ENCODE measurements at places on chromosomes 4 and X.

GRCh38 chrX:108439961-108440696 lies 491 bp downstream of the COL4A5 start:
- no peak for DNase-seq

- no peak for DNase-seq
These were observed 43.5 kb upstream of the DDX60 start for GRCh38 chr4:168362025-168362401.

- DNase-seq = no peak
These were observed 3.1 kb downstream of the ZNF185 start for GRCh38 chrX:152900937-152901445.

DNA sequence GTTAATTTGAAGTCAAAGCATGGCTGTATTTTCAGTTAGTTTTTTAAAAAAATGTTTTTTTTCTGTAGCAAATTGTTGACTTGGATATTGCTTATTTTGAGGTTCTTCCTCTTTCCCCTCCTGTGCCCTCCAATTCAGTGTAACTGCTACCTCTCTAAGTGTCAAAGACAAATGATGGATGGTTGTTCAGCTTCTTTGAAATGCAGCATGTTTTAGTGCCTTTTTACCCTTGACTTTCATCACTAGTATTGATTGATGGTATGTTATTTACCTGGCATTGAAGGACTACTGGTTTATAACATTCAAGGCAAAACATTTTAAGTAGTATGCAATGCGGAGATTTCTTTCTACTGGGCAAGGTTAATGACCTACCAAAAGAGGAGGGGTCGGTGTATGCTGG lies 281.0 kb upstream of the FAT1 start:
- DNase-seq = no peak

DNA sequence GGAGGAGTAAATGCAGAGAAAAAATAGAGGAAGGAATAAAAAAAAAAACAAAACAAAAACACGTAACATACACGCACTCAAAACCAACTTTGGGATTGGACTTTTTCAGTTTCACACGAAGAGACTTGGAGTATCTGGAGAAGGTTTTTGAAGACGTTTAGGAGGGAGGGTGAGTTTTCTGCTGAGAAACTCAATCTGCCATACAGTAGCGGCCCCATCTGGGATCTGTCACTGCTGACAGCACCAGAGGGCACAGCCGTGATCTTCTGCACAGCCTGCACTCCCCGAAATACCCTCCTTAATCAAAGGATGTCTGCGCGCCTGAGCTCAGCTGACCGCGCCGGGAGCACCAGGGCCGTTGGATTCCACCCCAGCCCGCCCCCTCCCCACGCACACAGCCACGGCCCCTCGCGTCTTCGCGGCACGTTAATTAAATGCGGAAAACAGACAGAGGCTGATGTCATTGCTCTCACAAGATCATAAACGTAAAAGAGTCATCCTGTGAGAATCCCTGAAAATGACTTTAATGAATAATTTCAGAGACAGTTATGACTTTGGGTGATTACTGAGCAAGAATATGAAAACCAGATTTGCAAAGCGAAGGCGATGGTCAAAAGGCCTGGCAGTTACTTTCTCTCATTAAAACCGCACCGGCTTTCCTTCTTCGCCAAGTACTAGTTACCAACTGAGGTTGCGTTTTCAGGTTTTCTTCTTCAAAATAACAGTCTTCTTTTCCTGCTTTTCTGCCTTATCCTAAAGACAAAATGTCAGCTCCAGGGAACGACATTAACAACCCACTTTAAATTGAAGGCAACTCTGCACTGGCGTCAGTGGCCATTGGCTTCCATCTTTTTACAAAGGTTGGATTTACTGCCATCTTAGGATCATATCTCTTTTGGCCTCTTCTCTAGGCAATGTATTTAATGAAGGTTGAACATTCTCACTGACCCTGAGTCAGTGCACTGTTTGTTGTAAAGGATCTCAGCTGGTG lies 10.6 kb downstream of the HAND2 start:
- no peak for DNase-seq

Measured in NCI-H1105 treated with DMSO at 0.1 percent for 48 hours (cell line).